ENCODE measurements at places on chromosomes 13 and 19. TPM values are rescaled to one million over a fixed set of nuclear protein-coding genes. Genes with fewer than 3 reads are reported as not detected.

Gene COG3
- 20.3 TPM for total RNA-seq

Gene SIGLEC12
- not detected for total RNA-seq

Gene GFY
- total RNA-seq = not detected

Gene PARP4
- total RNA-seq = 48.2 TPM

Gene CDX2
- not detected for total RNA-seq

Gene ZNF799
- total RNA-seq = 1.9 TPM

Gene C5AR2
- not detected for total RNA-seq

Gene OR7C1
- total RNA-seq = not detected

Gene ELSPBP1
- not detected for total RNA-seq

Gene C19orf73
- total RNA-seq = 6.0 TPM

Gene IRF2BP1
- total RNA-seq = 28.0 TPM
